ENCODE measurements at places on chromosomes 7 and 10.

GRCh38 chr7:30898411-30898810 is 13.2 kb upstream of the AQP1 start:
- DNase-seq = no peak

- no peak for DNase-seq
These were observed 397.2 kb downstream of the TCERG1L start for GRCh38 chr10:130914367-130914766.

GRCh38 chr7:131111081-131111576 is 216.5 kb upstream of the MKLN1 start:
- DNase-seq = no peak

- no peak for DNase-seq
These were observed 75.5 kb upstream of the RPA3 start for GRCh38 chr7:7793921-7794320.

- no peak for DNase-seq
These were observed 38.9 kb upstream of the DAGLB start for GRCh38 chr7:6486438-6487183.
